Stimulated activated CD4-positive, alpha-beta T cell treated with anti-CD3 and anti-CD28 coated beads, Interleukin-1b, Interleukin-23, amount 100 ng/mL, for 4 hours (primary cell): ENCODE measurements at places on chromosomes 13 and 19.

GRCh38 chr13:110565296-110565695 lies 3.8 kb upstream of the RAB20 start:
- no peak for DNase-seq

GRCh38 chr13:42114912-42115311 lies 66.5 kb downstream of the DGKH start:
- DNase-seq: no peak

DNA sequence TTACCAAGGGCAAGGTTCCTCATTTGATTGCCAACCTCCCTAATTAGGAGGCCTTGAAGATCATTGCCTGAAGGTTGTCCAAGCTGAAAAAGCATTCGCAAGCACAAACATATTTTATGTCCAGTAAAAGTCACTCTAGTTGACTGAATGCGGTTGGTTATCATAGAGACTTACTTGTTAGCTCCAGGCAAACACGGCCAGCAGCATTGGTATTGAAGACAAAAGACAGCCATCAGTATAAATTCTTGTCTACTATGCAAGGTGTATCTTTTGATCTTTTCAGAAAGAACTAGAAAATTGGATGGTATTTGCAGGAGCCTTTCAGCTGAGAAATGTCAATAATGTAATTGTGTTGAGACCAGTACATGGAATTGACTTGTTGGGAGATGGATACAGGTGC lies 129.9 kb downstream of the GPC6 start:
- DNase-seq: no peak

- DNase-seq: no peak
Observed at GRCh38 chr13:76380446-76381065, 505.6 kb downstream of the KCTD12 start.

GRCh38 chr13:42218576-42218975 lies 53.4 kb upstream of the AKAP11 start:
- DNase-seq: no peak

GRCh38 chr13:90103099-90103784 lies 1244.2 kb upstream of the MIR17HG start:
- DNase-seq: no peak
